ENCODE measurements at places on chromosomes 5 and 9. TPM values are rescaled to one million over a fixed set of nuclear protein-coding genes. Genes with fewer than 3 reads are reported as not detected.

- no peak for DNase-seq
Observed at GRCh38 chr5:175617447-175617846, 40.4 kb upstream of the HRH2 start.

- DNase-seq: no peak
Observed at GRCh38 chr9:89720696-89721175, 115.9 kb downstream of the GADD45G start.

DNA sequence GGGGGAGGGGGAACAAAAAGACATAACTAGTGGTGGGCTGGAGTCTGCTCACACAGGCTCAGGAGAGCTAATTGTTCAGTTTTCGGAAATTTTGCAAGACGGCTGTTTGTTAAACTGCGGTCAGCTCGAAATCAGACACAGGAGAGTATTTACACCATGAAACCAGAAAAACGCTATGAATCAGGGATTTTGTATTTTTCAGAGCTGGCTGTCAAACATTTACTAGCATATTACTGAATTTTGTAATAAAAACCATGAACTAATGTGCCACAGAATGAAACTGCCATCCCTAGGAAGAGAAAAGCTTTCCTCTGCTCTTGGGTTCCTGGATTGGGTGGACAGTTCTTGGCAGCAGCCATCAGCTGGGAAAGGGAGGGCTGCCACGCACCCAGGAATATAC is 45.3 kb downstream of the TRPM3 start:
- no peak for DNase-seq

EDIL3 gene
- total RNA-seq: 13.8 TPM

EIF4EBP3 gene
- total RNA-seq: not detected
